ENCODE measurements at places on chromosomes 16 and 17.

- no peak for DNase-seq
These were observed 49.8 kb upstream of the ARHGAP44 start for GRCh38 chr17:12739500-12739899.

DNA sequence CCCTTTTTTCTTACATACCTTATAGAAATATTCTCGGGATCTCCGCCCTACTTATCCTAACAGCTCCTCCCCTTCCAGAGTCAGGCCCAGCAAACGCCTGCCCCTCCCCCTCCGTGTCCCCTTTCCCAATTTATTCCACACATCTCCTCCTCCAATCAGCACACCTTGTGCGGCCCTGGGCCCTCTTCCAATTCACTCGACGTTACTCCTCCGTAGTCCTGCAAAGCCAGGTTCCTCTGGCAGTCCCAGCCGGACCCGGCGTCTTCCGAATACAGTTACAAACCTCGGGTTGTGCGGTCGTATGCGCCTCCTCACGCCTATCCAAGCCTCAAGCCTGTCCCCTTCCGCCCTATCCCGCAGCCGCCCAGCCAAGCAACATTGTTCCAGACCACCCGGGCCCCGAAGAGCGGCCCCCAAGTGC, 677 bp downstream of the CBX1 start:
- no peak for DNase-seq

GRCh38 chr17:48622857-48623256, 3.3 kb downstream of the HOXB9 start:
- DNase-seq = no peak

DNA sequence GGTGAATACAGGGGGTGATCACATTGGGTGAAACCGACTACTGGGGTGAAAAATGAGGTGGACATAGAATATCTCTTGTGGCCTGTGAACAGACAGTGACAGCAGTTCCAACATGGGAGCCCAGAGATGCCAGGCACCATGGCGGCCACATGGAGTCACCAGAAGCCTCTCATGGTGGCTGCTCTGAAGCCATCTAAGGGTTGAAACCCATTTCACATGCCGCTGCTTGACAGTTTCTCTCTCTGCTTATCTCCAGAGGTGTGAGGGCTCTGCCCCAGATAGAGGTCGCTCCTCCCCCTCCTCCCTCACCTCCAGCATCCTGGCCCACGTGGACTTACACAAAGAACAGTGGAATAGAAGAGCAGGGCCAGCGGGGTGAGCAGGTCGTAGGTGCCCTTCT, 37.9 kb upstream of the PIK3R6 start:
- no peak for DNase-seq

- DNase-seq = no peak
These were observed 17.0 kb downstream of the HS3ST3A1 start for GRCh38 chr17:13584701-13585080.

DNA sequence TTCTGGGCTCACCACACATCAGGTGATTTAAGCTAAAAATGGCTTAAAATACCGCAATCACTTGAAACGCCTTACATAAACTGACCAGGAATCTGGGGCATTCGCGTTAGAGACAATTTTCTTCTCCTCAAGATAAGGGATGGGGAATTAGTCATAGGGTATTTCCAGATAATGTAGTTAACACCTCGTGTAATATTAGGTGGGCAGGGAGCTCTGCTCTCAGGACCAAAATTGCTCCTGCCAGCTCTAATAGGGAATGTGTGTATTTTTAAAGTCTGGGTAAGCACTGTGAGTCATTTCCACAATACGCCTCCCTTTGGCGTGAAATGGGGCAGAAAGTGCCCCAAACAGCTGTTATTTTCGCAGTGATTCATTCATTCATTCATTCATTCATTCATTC, 408.6 kb downstream of the MAF start:
- DNase-seq = no peak

GRCh38 chr17:21253646-21254441, 634 bp upstream of the NATD1 start:
- DNase-seq = no peak

DNA sequence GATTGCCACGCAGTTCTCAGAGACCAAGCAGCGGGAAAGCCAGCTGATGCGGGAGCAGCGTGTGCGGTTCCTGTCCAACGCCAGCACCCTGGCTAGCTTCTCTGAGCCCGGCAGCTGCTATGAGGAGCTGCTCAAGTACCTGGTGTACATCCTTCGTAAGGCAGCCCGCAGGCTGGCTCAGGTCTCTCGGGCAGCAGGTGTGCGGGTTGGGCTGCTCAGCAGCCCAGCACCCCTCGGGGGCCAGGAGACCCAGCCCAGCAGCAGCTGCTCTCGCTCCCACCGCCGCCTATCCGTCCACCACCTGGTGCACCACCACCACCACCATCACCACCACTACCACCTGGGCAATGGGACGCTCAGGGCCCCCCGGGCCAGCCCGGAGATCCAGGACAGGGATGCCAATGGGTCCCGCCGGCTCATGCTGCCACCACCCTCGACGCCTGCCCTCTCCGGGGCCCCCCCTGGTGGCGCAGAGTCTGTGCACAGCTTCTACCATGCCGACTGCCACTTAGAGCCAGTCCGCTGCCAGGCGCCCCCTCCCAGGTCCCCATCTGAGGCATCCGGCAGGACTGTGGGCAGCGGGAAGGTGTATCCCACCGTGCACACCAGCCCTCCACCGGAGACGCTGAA, 15.2 kb downstream of the CACNA1G start:
- DNase-seq = no peak

GRCh38 chr17:40097931-40098845, 2.2 kb downstream of the NR1D1 start:
- no peak for DNase-seq

GRCh38 chr17:79417476-79417988, 193.3 kb downstream of the RBFOX3 start:
- DNase-seq = no peak

DNA sequence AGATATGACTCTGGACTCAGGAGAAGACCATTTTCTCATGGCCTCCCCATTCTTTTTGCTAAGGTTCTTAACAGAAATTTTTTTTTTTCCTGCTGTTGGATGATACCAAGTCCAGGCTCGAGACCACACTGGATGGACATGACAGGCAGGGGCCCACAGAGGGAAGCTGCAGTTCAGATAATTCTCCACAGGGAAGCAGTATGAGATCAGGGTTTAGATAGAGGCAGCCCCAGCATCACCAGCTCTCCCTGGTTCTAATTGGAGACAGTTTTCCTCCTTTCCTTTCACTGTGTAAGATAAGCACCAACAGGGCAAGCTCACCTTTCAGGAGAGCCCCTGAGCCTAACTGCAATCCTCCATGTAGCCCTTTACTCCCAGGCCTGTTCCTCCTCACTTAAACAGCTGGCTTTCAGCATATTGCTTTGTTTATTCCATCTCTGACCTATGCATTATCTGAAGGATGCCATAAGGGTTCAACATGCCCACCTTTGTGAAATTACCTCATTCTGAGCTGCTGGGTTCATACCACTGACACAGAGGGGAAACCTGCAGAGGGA, 108.1 kb downstream of the SNX11 start:
- no peak for DNase-seq

- DNase-seq = no peak
These were observed 167.3 kb upstream of the GSE1 start for GRCh38 chr16:85445779-85446222.

- DNase-seq = no peak
These were observed 499.8 kb upstream of the CDH11 start for GRCh38 chr16:65621640-65622039.

Data from CD8-positive, alpha-beta memory T cell (primary cell).